ENCODE measurements at places on chromosomes 4 and X.
A peak's percentile ranks its signal among the peaks of the same experiment; 100 is the strongest.

- DNase-seq, result no peak
Measured at GRCh38 chrX:1493877-1494510, 41.3 kb upstream of the ASMTL start.

DNA sequence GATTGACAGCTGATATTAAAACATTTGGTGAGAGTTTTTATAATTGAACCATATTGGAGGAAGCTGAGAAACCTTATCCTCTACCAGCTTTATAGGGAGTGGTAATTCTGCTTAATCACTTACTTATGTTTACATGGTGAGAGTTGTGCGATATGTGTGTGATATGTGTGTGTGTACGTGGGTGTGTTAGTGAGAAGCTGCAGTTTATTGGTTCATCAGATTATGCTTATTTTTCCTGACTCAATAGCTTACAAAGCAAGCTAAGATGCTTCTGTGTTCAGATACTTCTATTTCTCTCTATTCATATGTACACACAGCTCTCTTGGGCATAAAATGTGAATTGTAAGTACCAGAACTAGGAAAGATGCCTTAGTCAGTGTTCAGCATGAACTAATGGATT lies 343.7 kb downstream of the GRIA2 start:
- DNase-seq, result no peak

DNA sequence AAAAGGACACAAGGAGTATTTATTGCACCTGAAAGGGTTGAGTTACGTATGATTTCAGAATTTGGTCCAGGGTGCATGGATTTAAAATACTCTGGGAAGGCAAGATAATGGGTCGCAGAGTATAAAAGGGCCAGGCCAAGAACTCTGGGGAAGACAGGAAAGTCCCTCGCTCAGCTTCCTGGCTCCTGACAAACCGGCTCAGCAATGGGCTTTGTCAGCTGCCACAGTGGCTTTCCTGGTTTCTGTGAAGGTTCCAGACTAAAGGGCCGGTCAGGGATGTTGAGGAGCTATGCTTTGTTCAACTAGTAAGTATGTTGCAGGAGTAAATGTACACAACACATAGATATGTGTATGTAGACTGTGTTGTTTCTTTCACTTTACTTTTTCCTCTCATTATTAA lies 154.4 kb upstream of the ETNPPL start:
- DNase-seq, result no peak

GRCh38 chrX:130108647-130109428 lies 1.5 kb downstream of the ELF4 start:
- no peak for DNase-seq

DNA sequence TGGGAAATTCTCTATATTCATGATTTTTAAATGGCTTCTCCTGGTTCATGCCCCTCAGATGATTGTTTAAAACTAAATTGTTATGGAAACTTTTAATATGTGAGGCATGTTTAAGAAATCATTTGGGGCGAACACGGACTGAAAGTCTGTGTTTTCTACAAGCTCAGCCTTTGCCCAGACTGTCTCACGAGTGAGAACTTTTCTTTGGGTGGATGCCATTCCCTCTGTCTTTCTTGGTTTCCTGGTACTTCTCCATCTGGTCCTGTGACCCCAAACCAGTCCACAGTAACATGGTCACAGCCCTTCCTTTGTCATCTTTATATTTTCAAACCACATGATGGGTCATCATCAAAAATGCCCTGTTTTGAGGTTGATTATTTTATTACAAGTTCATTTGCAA lies 186.6 kb upstream of the GNPDA2 start:
- DNase-seq, result no peak

DNA sequence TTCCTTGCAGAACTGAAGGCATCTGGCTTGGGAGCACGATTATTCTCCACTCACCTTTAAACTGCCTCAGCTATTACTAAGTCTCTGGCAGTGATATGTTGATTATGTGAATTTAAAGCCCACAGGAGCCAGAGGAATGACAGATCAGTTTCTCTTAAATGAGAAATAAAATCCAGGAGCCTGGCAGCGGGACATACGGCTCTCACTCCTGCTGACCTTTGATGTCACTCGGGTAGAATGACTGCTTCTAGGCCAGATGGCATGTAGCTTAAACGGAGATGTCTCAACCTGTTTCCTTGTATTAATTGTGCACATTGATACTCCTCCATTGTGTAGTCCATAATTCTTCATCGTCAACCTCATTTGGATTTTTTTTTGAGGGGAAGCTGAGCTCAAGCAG lies 4.0 kb upstream of the CBLL2 start:
- DNase-seq, result no peak

GRCh38 chrX:39854772-39855747 lies 242.7 kb downstream of the BCOR start:
- DNase-seq, result no peak

- peak; percentile 43 for DNase-seq
Measured at GRCh38 chrX:151396825-151397740, at the start of gene VMA21. Gene VMA21 (plus strand): TSS chrX:151397206. CDS start chrX:151397309, 103 bp downstream.

GRCh38 chr4:144465546-144465945 lies 180.4 kb upstream of the HHIP start:
- DNase-seq, result no peak

DNA sequence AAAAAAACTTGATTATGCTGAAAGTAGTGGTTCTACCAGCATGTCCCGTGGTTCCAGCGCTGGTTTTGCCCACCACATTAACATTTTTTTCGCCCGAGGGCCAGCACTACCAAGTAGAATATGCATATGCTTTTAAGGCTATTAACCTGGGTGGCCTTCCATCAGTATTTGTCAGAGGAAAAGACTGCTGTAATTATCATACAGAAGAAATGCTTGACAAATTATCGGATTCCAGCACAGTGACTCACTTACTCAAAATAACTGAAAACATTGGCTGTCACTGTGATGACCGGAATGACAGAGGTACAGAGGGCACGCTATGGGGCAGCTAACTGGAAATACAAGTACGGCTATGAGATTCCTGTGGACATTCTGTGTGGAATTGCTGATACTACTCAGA lies 34.6 kb downstream of the PRPS2 start:
- DNase-seq, result no peak

DNA sequence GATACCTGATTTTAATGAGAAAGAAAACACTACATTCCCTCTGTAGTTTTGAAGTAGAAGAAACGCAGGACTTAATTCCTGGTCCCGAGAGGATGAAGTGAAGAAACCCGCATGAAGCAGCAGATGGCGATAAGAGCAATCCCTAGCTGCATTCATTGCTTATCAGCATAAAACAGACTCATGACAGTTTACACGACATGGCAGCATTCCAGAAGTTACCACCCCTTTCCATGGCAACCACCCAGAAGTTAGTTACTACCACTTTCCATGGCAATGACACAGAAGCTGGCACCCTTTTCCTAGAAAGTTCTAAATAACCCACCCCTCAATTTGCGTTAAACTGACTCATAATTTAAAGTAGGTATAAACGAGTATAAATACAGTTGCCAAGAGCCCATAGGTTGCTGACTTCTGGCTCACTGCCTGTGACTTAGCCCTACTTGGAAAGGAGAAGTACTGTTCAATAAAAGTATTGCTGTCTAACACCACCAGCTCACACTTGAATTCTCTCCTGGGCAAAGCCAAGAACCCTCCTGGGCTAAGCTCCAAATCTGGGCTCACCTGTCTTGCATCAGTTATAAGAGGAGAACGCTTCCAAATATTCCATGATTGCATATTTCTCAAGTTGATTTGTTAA lies 5.5 kb upstream of the XAGE2 start:
- DNase-seq, result peak; percentile 0

DNA sequence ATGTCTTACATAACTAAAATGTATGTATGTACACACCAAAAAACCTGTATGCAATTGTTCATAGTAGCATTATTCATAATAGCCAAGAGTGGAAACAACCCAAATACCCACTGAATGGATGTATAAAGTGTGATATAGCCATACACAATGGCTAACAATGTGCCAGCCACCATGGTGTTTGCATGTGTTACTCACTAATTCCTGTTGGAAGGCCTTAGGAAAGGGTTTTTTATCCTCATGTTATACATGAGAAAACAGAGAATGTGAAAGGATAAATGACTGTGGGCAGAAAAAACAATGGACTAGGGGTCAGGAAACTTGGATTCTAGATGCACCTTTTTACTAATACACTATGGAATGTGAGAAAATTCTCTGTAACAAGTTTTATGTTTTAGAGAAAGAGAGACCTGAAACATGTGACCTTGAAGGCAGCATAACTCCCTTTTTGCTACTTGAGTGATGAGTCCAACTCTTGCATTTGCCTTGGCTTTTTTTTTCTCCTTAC lies 55.7 kb downstream of the TIGD2 start:
- no peak for DNase-seq

GRCh38 chr4:145739845-145740244 lies 59.9 kb downstream of the C4orf51 start:
- DNase-seq, result no peak

DNA sequence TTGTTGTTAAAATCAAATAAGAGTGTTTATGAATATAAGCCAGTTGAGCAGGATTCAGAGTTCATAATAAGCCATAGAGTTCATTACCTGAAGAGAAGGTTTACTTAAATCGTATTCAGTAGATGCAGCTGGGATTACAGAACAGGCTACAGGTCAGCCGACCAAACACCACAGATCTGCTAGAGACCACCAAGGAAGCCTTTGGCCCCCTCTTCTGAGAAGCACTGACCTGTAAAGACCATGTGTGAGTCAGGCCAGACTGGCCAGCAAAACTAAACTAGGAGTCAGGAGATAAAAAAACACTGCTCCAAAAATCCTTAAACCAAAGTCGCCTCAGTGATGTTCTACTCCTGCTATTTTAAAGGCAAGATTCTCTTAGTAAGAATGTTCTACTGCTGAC lies 1125.5 kb downstream of the FAT4 start:
- no peak for DNase-seq

- peak; percentile 44 for DNase-seq
Measured at GRCh38 chr4:149370785-149371420, 444.7 kb downstream of the IQCM start.

GRCh38 chr4:53068755-53069330 lies 206.7 kb downstream of the RASL11B start:
- no peak for DNase-seq

- DNase-seq, result peak; percentile 42
Measured at GRCh38 chr4:98657531-98658286, 702 bp downstream of the TSPAN5 start.

GRCh38 chrX:127057891-127058619 lies 238.5 kb downstream of the PRR32 start:
- DNase-seq, result no peak

DNA sequence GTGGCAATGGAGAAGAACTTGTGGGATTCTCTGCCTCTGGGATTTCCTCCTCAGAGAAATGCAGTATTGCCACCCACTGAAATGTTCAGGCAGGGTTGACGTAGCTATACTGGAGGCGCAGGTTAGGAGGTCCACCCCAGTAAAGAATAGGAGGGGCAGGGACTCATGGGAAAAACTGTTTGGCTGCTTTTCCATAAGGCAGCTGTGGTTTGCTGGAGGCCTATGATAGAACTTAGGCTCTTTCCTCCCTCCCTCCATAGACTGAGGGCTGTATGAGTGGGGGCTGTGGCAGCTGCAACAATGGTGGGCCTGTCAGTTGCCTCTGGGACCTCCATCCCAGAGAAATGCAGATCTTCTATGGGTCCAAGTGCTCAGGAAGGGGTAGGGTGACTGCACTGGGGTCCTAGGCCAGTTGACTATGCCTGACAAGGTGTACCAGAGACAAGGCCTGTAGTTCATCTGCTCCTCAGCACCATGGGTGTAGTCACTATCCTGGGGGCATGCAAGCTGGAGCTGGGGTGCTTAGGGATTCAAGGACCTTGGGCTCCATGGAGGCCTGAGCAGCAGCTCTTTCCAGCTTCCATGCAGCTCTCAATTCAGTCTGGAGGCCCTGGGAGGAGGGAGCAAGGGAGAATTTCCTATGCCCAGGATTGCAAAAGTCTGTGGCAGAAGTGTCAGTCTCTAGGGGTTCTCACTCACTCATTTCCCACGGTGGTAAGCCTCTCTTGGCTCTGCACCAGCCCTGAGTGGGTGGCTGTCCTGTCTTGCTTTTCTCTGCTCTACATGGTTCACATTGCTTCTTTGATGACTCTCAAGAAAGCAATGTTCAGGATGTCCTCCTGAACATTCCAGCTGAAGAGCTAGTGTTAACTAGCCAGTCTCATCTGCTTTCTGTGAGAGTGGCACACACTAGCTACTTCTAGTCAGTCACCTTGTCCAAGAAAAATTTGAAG lies 353.0 kb downstream of the IDS start:
- DNase-seq, result no peak

GRCh38 chr4:61783050-61783449 lies 582.9 kb downstream of the ADGRL3 start:
- no peak for DNase-seq

- DNase-seq, result no peak
Measured at GRCh38 chrX:151370906-151371305, 26.1 kb upstream of the VMA21 start.

DNA sequence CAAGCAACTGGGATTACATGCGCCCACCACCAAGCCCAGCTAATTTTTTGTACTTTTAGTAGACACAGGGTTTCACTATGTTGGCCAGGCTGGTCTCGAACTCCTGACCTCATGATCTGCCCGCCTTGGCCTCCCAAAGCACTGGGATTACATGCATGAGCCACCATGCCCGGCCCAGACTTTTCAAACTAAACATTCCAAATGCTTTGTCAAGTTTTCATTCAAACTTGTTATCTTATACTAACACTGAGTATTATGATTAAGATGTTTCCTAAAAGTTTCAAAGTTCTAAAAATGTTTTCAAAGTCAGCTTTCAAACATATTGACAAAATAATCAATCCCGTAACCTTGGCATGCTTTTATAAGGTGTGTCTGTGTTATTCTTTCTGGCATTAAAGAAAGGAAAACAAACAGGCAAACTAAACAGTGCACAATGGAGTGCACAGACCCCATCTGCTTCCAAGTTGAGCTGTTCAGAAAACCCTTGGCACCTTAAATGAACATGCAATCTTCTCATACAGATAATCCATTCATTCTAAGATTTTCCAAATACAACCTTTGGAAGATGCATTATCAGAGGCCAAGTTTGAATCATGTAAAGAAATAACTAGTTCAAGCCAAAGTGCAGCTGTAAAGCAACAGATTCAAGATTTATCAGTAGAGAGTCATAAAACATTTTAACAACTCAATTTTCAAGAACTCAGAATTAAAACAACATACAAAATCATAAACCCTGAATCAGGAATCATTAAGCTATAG lies 49.1 kb downstream of the ABCG2 start:
- DNase-seq, result no peak

DNA sequence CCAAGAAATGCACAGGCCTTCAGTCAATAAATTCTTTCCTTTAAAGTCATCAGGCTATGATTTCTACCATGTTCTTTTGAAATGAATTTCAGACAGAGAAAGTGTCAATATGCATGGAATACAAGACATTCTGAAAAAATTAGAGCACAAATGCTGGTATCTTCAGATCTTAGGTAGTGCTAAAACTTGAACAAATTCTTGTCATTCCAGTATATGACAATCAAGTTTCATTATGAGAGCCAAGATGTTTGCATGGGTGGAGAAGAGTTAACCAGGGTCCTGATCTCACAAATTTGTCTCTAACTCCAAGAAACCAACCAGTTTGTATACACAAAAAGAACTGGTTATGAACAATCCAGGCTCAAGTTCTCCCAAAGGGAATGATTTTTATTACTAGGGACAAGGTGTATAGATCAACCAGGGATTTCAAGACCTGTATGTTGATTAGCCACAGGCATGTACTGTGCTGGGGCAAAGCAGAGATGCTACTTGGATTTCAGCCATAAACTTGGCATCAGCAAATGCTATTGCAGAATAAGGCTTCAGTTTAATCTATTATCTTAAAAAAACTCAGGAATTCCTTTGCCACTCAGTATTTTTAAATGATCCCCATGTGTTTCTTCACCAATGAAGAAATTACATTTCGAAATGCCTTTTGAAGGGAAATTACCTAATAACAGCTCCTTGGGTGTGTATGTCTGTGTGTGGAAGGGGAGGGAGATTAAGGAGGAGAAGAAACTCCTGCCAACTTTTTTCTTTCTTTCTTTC lies 69.7 kb downstream of the FANCB start:
- no peak for DNase-seq
